ENCODE measurements at places on chromosomes 1 and 21. TPM values are rescaled to one million over a fixed set of nuclear protein-coding genes. Genes with fewer than 3 reads are reported as not detected.

DNA sequence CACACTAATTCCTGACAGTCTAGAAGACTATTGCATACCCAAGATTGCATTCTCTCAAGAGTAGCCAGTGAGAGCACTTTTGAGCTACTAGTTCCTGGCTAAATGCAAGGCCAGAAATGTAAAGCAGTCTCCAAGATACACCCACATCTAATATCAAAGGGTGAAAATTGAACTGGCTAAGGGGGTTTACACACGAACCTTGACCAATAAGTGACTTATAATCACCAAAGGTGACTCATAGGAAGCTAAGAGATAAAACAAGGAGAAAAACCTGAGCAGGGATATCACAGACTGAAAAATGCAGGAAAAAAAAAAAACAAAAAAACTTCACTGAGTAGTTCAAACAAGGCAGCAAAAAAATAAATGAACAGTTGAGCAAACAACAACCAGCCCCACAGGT, 172.2 kb upstream of the RRP15 start:
- DNase-seq: no peak

DNA sequence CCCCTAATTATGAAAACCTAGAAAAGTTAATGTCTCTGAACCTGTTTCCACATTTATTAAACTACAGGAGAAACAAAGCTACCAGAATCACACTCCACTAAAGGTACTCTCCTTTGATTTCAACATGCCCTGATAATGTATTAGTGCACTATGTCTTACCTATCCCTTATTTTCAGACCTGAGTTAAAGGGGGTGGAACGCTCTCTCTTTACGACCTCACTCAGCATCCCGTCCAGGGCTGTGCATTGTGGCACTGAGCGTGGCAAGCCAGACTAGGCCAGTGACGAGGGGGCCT, 678 bp downstream of the LSM10 start:
- DNase-seq: no peak

DNA sequence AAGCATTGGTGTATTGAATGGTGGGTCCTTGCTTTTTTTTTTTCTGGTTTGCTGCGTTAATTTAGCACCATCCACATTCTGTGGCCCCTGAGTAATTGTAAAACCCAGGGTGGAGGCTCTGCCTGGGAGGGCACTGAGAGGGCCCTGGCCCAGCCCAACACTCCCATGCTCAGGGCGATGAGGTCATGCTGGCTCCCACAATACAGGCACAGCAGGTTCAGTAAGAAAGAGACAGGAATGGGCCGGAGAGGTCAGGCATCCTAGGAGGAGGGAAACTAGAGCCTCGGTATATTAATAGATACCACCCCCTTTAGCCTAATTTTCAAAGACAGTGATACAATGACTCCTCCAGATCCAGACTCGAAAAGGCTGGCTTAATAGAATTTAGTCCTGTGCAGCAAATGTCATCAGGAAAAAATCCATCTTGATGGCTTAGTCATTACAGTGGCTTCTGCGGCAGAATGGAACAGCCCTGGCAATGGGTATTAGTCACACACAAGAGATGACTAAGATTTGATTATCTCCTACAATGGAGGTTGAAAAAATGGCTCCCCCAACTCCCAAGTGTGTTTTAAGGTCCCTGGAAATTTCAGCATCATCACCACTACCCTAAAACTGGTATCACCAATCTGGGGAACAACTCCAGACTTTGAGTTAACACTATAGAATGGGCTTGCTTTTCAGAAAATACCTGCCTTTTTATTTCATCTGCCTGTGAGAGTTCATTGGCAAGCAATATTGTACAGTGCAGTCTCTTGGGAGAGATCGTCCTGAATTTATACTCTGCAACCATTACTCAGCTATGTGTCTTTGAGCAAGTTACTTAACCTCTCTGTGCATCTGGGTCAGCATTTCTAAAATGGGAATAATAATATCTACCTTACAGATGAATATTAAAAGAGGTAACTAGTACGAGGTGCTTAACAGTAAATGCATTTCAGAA, 43.9 kb upstream of the LYST start:
- peak; percentile 51 for DNase-seq

DNA sequence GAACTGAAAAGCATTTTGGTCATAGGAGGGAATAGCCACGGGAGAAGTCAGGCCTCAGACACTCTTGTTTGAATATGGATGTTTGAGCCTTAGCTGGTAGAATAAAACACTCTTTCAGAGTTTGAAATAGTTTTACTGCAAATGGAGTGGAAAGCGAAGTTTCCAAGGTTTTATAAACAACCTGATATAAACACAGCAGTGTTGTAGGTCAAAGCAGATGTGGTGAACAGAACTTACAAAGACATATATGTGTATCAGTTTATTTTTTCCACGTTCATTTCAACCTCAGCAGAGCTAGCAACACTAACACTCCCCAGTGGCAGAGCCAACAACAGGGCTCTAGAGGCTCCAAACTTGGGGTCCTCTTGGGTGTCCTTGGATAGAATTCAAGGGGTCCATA, 89.9 kb downstream of the WLS start:
- DNase-seq: no peak

- DNase-seq: peak; percentile 59
Measured at GRCh38 chr1:155003227-155003765, 694 bp downstream of the ZBTB7B start.

DNA sequence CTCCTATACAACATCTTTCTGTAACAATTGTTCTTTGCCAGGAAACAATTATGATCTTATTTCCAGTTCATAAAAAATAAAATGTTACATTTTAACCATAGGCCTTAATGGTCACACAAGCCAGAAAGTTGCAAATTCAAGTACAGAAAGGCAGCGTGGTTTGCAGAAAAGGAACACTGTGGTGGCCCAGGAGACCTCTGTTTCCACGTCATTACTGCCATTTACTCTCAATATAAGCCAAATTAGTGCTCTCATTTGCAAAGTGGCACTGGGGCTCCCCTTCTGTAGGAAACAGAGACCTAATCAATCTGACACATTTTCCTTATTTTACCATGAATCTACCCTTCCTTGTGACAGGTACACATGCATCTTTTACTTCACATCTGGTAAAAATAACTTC, 79.3 kb upstream of the TLR5 start:
- no peak for DNase-seq

DNA sequence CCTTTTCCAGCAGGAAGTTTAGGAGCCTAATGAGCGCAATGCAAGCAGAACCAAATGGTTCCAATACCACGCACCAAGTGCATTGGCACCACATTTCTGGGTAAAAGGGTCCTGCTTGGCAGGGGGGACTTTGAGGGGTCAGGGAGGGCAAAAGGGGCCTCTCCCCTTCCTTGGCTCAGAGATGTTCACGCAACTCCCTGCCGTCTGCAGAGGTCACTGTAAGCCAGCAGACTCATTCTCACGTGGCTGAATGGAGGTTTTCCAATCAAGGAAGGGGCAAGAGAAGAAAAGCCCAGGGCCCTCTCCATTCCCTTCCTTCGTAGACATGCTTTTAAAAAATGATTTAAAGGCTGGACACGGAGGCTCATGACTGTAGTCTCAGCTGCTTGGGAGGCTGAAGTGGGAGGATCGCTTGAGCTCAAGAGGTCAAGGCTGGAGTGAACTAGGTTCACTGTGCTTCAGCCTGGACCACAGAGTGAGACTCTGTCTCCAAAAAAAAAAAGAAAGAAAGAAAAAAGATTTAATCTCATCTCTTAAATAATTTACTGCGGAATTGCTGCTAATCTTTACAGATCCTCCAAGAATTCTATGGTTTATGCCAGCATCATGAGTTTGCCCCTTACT, 80.3 kb downstream of the RUNX3 start:
- peak; percentile 62 for DNase-seq

- no peak for DNase-seq
Measured at GRCh38 chr21:7916329-7917303, 2604.8 kb upstream of the TPTE start.

DNA sequence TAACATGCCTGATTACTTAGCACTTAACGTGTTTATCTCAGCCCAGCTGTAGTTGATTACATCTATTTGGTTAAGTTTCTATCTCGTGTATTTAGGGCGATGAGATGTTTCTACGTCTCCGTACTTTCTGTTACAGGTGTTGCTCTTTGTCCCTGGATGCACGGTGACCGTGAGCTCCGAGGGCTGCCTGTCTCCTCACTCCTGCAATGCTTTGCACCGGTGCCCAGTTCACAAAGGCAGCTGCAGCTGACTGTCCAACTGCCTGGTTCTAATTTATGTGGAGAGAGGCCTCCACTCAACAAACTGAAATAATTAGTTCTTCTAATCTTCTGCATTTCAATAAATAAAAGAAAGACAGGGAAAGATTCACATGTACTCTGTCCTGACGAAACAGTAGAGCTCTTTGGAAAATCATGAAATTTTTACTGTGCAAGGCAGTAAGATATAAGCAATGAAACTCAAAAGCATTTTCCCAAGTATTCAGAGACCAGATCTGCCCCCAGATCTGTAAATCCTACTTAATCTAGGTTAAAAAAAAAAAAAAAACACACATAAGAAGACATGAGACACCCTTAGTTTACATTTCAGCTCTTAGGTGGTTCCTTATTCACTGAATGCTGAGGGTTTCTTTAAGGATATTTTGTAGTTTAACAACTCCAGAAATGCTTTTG, 108.2 kb downstream of the TGFBR3 start:
- DNase-seq: no peak

DNA sequence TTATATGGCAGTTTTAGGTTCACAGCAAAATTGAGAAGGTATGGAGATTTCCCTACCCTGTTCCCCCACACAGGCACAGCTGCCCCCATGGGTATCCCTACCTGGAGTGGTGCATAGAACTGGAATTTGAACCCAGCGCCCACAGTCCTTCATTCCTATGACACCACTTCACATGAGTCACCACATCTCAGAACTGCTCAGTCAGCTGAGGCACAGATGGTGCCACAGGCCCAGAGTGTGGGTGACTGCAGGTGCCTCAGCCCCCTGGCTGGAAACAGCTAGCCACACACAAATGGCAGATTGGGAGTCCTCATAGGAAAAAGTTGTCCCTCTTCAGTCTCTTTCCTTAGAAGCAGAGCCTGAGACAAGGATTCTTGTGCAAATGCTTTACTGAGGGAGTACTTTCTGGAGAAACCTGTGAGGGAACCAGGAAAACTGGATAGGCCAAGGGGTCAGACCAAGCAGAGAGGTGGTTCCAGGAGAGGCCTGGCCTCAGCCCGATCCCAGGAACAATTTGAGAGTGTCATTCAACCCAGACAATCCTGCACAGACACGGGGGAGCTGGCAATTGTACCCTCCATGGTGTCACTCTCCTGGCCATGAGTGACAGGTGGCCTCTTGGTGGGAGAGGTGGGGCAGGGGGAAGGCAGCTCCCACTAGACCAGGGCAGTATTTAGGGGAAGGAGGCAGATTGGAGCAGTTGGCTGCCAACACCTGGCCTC, 6.9 kb downstream of the PLA2G2D start:
- DNase-seq: no peak

- DNase-seq: no peak
Measured at GRCh38 chr1:209715314-209715713, 10.7 kb downstream of the HSD11B1 start.

- peak; percentile 21 for DNase-seq
Measured at GRCh38 chr1:248850536-248851251, 8.2 kb downstream of the ZNF692 start.

GRCh38 chr1:151892190-151892589, 17.1 kb downstream of the THEM4 start:
- DNase-seq: no peak

DNA sequence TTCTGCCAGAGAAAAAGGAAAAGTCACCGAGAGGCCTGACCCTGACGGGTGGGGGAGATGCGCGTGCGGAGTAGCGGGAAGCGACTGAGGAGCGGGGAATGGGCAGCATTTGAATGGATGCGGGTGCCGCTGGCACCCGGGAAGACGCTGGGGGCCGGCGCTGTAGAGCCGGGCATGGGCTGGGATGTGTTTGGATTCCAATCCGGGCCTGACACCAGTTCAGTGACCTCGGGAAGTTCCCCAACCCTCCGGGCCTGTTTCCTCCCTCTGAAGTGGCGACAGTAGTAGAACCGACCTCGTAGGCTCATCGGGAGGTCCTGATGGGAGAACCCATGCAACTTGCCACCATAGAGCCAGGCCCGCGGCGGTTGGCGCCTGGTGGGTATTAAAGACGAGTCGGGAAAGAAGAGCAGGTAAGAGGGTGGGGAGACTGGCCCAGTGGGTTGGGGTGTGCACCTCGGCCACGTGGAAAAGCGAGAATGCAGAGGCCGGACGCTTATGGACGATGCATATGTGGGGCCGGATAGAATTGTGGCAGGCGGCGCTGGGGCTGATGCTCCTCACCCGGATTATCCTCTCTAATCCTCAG, 642 bp upstream of the SLC16A1 start:
- DNase-seq: peak; percentile 78

DNA sequence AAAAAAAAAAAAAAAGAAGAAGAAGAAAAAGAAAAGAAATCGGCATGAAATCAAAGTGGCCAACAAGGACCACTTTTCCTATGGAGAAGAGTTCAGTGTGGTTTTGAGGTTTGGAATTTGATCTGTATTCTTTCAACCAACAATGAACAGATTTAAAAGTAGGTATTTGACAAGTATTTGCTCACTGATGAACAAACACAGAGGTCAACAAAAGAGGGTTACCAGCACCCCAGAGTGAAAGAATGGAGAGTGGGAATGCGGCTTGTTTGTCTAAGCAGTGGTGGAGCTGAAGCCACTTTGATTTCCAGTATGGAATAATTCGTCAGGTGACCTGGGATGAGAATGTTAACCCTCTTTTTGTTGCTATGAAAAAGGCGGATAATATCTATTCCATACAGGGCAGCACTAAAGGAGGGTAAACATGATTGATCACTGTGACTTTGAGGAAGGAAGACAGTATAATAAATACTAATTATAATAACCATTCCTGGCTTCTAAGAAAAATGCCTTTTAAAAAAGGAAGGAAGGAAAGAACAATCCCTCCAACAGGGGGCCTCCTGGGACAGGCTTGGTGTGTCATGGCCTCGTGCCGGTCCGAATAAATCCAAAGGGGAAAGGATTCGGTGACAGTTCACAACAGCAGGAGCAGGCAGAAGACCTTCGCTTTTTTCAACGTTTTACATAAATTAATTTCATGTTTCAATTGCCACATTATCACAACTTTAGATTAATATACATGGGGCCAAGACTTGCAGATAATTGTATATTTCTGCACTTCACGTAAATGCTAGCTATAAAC, 37.2 kb upstream of the SIM2 start:
- peak; percentile 78 for DNase-seq

DNA sequence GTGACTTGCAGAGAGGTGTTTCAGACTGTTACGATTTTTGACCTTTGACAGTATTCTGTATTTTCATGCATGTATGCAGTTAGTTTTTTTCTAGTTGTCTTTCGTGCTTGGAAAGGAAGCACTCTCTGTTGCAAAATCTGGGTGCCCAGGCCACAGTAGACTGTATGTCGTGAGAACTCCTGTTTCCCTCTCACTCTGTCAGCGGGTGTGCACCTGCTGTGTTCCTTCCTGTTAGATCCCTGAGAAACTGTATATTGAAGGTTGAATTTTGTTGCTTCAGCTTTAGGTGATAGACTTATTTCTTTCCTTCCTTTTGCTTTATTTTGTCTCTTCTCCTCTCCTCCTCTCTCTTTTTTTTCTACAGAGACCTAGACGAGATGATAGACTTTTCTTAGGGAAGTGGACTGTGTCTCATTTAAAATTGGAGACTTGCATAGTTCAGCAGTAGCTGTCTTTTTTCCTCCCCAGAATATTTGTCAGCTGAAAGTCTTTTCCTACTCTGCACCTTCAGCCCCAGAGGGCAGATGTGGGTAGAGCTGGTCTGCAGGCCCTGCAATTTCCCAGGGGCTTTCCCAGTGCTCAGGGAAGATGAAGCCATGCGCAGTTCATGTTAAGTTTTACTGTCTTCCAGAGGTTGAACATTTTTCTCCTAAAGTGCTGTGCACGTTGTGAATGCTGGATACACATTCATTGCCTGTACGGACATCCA, 1.4 kb downstream of the TRAPPC10 start:
- DNase-seq: peak; percentile 34

Gene EXTL2
- 68.9 TPM for total RNA-seq

Gene GBP1
- total RNA-seq: not detected

Gene PDZK1
- not detected for total RNA-seq

All from GM23338 (cell line).